ENCODE measurements at places on chromosomes 1 and 21.

- DNase-seq, result no peak
Measured at GRCh38 chr1:61670445-61670844, 54.5 kb downstream of the TM2D1 start.

GRCh38 chr1:169461390-169462000 lies 24.2 kb downstream of the SLC19A2 start:
- DNase-seq, result no peak

- no peak for DNase-seq
Measured at GRCh38 chr1:30903343-30904034, 5.1 kb downstream of the SDC3 start.

- no peak for DNase-seq
Measured at GRCh38 chr1:20478057-20478635, 7.9 kb downstream of the CAMK2N1 start.
